Endothelial cell (in vitro differentiated cells): ENCODE measurements at places on chromosomes 6 and 20.

- no peak for DNase-seq
Observed at GRCh38 chr6:56745971-56746370, 103.3 kb upstream of the DST start.

DNA sequence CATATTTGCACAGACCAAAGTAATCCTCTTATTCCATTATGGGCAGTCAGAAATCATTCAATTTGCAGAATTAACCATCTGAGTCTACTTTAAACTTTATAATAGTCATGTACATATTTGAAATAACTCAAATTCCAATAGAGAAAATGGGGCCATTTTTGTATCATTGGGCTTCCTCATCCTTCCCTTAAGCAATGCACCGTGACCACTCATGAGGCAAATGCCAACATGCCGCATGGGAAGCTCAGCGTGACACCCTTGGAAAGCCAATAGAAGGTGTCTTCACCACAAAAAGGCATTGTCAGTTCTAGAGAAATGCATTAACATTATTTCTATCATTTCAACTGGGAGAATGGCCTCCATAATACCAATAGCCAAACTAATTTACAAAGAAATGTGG lies 38.5 kb downstream of the SIM1 start:
- no peak for DNase-seq

DNA sequence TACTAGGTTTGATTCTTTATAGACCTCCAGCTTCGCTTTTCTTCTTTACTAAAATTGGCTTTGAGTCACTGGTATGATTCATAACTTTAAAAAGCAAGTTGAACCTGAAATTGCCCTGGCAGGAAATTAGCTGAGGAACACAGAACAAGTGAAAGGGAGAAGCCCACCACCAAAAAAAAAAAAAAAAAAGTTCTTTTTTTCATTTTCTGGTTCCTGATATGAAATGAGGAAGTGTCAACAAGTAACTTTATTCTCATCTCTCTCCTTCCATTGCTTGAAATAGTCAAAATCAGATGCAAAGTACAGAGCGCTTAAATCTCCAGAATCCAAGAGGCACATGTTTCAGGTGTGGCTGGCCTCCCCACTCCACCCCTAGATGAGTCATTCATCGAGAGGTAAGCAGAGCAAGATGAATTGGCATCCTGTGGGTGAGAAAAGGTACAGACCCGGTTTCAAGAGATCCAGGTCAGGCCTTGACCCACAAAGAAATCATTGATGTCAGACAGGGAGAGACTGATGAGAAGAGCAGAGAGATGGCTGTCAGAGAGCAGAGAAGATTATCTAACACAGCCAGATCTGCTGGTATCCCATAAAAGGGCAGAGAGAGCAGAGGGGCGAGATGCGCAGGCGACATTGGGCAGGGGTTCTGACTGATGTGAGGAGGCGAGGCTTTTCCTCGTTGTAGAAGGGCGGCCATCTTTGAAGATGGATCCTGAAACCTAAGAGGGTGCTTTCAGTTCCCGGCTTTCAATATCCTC lies 54.8 kb upstream of the MBOAT1 start:
- no peak for DNase-seq

GRCh38 chr6:166308769-166309589 lies 787 bp upstream of the PRR18 start:
- DNase-seq = no peak

DNA sequence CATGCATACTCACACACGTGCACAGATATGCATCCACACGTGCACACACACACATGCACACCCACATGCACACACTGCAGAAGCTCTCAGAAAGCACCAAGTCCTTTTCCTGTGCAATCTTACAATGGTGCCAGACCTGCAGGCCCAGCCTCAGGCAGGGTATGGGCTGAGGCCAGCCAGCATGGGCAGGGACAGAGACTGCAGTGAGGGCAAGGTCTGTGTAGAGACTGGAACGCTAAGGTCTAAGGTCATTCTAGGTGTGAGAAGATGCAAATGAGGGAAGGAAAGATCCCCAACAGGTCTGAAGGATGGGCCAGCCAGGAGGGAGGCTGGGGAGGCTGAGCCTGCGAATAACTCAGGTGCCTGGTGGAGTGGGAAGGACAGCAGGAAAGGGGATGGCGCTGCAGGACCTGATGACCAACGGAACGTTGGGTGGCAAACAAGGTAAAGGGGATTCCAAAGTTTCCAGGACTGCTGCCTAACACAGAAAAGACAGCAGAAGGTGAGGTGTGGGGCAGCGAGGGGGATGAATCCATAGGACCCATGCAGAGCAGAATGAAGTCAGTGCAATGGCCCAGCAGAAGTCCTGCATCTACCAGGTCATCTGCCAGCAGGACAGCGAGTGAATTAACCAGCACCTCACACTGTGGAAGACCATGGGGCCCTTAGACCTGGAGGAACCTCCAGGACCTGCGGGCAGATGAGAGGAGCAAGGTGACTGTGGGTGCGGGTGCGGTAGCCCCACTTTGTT lies 67.0 kb downstream of the ABHD12 start:
- DNase-seq = no peak

DNA sequence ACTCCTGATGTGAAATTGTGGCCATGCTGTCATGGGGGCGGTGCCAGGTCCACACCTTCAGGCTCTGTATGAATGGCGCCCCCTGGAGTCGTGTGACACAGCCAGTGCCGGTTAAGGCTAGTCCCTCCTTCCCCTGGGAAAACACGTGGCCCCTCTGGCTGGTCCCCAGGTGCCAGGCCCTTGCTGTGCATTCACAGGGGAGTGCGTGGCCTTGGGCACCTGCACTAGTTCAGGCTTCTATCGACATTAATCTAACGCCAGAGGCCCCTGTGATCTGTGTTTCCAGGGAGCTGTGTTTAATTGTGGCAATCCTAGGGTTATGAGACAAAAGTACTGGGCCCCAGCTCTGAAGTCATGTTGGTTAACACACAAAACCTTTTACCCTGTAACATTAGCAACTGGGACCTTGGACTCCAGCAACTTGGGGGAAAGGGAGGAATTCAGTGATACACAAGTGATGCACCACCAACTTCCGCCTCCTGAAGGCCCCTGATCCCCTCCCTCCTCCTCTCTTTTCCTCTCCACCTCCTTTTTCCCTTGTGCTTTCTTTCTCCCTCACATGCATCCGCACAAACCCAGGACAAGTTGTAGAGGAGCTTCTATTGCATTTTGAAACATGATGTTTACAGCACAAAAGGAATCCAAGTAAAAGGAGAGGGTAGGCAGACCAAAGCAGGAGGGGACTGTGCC lies 74.0 kb downstream of the SSR1 start:
- DNase-seq = peak; percentile 86

DNA sequence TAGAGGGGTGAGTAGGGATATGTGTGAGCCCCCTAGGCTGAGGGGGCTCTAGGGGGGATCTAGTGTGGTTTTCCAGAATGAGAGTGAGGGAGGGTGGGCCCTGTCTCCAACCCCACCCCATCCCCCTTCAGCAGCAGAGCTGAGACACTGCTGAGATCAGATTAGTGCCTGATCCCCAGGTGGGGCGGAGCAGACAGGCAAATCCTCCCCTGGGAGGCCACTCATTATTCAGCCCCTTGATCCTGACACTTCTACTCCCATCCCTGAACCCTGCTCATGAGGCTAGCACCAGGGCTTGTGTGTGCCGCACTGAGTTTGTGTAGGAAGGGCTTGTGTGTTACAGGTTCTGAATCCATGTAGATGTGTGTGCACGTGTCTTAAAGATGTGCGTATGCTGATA lies 42.5 kb downstream of the SPDEF start:
- DNase-seq = no peak

GRCh38 chr20:32513031-32513866 lies 71.9 kb downstream of the NOL4L start:
- no peak for DNase-seq

GRCh38 chr6:137811121-137811915 lies 55.7 kb upstream of the TNFAIP3 start:
- DNase-seq = peak; percentile 20

DNA sequence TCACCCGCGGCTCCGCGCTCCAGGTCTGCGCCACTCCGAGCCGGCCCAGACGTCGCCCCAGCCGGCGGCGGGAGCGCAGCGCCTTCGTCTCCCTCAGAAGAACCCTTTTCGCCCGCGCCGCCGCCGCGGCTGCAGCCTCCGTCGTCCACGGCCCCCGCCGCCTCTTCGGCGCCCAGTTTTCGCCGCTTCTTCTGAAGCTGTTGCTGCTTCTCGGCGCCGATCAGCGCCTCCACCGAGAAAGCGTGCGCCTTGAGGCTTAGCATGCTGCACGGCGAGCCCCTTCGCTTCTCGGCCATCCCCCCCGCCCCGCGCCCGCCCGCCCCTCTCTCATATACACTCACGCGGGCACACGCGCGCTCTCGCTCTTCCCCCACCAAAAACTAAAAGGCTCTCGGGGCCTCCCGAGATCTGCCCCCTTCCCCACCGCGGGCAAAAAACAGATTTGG lies 489 bp downstream of the TBX18 start:
- DNase-seq = peak; percentile 47

DNA sequence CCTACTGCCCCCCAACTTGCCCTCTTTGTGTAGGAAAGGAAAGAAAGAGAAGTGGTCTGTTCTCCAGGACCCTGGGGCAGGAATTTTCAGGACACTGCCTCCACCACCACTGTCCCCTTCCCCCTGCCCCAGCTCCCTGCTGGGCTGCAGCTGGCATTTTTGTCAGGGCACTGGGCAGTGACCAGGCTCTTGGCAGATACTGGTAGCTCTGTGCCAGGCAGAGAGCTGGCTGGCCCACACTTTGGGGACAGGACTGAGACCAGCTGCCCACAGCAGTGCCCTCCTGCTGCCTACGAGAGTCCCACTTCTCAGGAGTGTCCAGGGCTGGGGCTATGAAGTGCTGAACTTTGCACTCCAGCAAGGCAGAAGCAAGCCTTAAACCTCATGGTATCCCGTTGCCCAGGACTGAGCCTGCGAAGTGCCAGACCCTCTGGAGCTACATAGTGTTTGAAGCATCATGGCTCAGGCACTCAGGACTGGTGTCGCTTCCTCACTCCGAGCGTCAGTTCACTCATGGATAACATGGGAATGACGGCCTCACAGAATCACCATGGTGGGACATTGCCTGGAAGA lies 19.3 kb downstream of the SLC13A3 start:
- DNase-seq = no peak

DNA sequence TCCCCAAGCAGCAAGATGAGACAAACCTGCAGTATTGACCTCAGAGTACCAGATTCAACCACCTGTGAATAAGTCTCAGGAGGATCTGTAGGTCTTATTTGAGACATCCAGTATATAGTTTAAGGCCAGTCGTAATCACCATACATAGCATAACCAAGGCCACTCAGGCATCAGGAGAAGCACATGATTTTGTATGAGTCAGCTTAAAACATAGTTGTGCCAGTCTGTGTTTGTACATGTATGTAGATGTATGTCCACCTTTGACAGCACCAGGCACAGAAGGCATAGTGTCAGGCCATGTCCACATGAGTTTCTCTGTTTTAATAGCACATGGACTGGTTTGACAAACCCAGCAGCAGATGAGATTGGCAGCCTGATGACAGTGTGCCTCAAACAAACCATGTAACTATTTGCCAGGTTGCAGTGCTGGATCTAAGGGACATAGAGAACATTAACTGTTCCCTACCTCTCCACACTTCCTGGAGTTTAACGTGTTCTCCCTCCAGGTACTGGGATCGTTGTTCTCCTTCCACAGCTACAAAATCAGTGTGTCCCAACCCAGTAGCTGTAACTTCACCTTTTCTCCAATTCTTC lies 8.6 kb upstream of the ASIP start:
- no peak for DNase-seq

DNA sequence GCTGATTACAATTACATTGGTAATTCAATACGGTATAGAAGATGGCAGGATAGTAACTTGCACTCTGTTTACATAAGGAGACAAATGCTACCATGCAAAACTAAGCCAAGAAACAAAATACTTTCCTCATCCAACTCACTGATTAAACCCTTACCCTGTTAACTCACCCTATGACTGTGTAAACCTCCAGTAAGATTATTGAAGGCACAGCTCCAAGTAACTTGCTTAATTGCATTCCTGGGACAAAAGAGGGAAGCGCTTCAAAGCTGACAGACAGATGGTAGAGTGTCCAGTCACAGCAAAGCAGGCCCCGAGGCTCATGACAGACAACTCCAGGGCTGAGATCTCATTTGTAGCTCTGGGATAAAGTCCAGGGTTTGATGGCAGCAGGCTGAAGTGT lies 6.9 kb upstream of the KIF16B start:
- DNase-seq = no peak

GRCh38 chr6:26507658-26508057 lies 7.6 kb downstream of the BTN1A1 start:
- no peak for DNase-seq

DNA sequence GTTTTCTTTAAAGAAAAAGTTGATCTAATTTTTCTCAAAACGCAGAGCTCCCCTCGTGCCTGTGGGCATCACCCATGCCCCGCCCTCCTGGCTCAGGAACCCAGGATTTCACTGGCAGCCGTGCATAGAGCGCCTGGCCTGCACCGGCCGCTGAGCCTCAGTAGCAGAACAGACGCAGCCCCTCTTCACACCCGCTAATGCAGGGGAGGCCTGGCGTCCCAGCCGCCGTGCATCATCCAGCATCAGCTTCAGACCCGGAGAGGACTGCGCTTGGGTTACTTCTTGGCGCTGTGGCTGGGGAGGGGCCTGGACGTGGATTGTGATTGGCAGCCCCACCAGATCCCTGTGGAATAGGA lies 18.1 kb downstream of the RBM38 start:
- no peak for DNase-seq

DNA sequence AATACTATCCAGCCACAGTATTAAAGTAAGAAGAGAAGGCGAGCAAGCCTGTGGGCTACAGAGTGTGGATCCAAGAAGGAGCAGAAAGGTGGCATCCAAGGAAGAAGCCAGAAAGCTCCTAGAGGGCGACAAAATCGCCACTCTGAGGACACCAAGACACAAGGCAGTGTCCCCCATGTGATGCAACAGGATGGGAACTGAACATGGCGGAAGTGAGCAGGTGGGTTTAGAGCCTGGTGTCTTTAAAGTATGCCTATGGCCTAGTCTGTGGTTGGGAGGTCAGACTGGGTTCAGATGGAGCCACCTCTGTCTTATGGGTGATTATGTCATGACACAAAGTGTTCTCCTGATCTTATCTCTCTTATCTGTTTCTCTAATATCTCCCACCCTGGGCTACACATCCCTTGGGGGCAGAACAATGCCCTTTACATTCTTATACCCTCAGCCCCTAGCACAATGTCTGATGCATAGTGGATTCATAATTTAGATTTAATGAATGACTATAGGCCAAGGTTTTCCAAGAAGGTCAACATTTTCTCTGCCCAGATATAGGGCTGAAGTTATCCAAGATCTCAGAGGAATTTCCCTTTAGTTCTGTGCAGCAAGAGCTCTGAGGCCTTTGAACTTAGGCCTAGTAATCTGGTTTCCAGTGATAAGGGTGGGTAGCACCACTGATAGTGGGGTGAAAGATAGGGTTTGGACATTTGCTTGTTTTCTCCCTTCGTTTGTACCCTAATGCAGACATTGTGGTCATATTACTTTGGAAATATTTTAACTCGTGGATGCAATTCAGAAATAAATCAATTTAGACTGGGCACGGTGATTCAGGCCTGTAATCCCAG lies 167.3 kb upstream of the AKIRIN2 start:
- no peak for DNase-seq

- DNase-seq = no peak
Observed at GRCh38 chr20:17849901-17850683, 118.5 kb downstream of the SNX5 start.
